ENCODE measurements at places on chromosomes 2 and 18.

- DNase-seq: no peak
Measured at GRCh38 chr18:75143851-75144250, 65.1 kb downstream of the PTGR3 start.

DNA sequence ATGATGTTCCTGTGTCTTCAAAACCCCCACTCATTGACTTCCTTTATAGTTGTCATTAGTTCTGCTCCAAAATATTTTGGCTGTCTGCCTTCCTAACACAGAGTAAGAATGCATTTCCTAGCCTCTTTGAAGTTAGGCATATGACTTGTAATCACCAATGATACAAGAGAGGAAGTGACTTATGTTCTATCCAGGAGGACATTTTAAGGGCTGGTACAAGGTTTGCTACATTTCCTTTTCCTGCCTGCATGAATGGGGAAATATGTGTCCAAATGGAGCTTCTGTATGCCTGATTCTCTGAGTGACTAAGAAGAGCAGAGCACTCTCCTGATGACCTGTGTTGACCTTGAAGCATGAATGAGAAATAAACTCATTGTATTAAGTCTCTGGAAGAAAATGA, 115.1 kb downstream of the PLCL1 start:
- DNase-seq: no peak

DNA sequence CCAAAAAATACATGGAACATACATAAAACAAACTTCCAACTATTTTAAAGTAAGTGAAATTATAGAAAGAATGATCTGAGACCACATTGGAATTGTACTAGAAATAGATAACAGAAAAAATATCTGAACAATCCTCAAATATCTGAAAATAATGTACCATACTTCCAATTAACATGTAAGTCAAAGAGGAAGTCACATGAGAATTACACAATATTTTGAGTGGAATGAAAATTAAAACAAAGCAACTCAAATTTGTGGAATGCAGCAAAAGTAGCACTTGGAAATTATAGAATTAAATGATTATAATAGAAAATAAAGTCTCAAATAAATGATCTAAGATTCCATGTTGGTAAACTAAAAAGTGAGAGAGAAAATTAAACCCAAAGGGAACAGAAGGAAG, 38.3 kb upstream of the CTIF start:
- DNase-seq: no peak

DNA sequence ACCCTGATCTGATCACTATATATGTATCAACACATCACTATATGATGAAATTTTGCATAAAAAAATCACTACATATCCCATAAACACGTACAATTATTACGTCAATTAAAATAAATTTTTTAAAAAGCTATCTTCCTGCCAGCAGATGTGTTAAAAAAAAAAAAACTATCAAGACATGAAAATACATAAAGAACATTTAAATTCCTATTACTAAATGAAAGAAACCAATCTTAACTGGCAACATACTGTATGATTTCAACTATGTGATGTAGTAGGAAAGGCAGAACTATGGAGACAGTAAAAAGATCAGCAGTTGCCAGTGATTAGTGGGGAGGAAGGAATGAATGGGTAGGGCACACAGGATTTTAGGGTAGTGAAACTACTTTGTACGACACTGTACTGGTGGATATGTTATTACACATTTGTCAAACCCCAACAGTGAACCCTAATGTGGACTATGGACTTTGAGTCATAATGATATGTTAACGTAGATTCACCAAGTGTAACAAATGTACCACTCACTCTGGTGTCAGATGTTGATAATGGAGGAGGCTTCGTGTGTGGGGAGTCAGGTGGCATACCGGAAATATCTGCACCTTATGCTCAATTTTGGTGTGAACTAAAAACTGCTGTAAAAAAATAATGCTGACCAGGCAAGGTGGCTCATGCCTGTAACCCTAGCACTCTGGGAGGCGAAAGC, 27.4 kb downstream of the USP34 start:
- no peak for DNase-seq

DNA sequence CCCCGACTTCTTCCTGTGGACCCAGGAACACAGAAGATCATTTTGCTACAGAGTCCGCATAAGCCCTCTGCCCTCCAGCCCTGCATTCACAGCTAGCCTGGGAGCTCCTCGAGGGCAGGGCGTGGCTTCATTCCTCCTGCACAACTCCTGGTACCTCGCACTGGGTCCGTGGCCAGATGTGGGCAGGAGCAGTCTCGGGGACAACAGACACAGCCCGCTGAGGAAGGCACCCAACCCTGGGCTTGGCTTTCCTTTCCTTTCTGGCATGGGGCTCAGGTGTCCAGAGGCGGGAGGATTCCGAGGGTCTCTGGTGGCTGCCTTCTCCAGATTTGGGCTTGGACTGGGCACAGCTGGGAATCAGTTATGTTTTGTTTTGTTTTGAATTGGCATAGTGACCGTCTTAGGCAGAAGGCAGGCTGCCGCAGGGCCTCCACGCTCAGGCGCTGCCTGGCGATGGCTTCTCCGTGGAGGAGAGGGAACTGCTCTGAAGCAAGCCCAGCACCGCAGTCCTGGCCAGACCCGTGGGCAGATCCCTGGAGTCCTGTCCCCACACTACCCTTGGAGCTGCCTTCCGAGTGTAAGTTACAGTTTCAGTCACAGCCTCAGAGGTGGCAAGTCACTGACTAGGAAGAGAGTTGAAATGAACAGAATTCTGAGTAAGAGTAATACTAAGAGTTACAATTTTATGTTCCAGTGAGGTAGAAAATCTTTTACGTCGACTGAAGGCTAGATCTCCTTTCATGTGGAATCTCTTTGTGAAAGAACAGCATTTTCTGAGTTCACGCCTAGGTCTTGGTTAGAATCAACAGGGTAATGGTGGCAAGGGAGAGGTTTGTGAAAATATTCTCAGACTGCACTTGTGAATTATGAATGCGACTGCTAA, 47.9 kb downstream of the LDLRAD4 start:
- DNase-seq: no peak

GRCh38 chr18:30469091-30469490, 573.5 kb downstream of the DSC3 start:
- DNase-seq: no peak

DNA sequence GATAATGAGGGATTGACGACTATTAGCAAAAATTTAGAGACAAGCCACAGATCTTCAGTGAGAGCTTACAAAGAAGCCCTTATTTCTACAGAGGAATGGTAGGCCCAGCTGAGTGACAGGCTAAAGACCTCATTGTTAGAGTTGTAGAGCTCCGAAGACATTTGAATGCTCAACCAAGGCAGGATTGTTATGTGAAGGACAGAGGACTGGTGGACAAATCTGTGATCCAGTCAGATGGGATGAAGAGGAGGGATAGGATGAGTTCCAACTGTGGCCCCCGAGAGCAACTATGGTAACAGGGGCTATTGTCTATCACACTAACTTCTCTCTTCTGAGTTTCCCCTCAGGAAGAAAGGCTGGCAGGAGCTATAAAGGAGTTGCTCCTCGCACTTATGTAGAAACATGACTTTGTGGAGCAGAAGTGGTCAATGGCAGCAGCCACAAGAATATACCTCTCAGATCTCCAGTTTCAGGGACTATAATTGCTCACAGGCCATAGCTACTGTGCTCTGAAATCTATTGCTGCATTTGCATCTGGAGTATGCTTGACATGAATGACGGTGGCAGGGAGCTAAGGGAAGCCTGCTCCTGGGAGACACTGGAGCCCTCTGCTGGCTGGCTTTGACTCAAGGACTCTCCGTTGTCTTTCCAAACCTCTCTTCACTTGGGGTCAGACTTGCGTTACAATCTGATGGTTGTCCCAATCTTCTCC, 50.3 kb upstream of the GREB1L start:
- peak; percentile 68 for DNase-seq

DNA sequence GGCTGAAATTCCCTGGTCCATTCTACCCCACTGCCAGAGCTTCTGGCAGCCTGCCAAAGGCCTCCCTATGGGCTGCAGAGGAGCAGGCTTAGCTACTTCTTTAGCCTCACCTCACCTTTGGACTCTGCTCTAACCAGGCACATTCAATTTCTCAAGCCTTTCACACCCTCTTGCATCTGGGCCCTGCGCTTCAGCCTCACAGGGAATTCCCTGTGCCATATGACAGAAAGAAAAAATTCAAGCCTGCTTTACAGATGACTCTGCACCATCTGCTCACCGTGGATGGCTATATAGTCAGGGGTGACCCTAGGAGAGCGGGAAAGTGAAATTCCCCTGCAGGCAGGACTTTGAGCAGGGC, 62.5 kb downstream of the REEP1 start:
- peak; percentile 30 for DNase-seq

DNA sequence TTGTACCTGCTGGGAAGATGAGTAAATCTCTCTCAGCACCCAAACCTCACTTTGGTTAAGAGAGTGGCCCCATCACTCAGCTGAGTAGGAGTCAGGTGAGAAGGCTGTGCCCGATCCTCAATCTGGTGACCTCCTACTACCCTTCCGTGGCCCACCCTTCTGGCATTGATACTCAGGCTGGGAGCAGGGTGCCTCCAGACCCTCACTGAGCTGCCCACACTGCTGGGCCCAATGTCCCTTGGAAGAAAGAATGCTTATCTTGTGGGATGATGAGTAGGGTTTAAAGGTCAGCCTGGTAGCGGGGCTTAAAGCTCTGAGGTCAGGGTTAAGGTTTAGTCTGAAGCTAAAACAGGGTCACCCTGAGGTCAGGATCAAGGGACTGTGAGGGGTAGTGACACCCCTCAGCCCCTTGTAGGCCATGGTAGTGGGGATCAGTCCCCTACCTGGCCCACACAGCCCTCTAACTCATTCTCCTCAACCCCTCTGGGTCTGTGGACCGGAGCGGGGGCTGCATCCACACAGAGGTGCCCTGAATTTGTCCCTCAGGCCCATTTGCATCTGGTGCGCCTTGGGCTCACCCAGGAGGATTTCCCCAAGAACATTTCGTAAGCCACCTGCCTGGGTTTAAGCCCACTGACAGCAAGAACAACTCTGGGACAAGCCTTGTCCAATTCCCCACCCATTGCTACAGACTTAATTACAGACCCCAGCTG, 123.8 kb downstream of the CYP26B1 start:
- DNase-seq: no peak

GRCh38 chr2:15819562-15820256, 120.6 kb upstream of the MYCN start:
- DNase-seq: no peak

GRCh38 chr18:44816050-44816449, 135.4 kb downstream of the SETBP1 start:
- DNase-seq: peak; percentile 11

- peak; percentile 12 for DNase-seq
Measured at GRCh38 chr2:166173263-166173662, 45.4 kb upstream of the SCN1A start.

GRCh38 chr18:34901299-34901698, 139.9 kb upstream of the MAPRE2 start:
- DNase-seq: no peak

DNA sequence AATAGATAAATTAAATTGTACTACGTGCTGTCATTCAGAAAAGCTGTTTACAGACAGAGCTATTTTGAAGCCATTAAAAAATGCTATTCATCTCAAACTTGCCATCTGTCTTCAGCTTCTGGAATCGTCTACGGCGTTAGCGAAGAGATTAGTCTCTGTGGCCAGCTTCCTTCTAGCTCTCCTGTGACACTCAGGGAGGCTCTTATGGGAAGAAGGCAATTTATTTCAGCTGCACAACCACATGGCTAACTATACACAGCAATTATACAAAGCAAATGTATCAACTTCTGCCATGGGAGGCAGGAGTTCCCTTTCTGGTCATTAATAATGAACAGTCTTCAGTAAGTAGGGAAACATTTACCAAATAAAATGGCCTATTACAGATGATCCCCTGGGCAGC, 6.3 kb downstream of the CTAGE1 start:
- DNase-seq: no peak

DNA sequence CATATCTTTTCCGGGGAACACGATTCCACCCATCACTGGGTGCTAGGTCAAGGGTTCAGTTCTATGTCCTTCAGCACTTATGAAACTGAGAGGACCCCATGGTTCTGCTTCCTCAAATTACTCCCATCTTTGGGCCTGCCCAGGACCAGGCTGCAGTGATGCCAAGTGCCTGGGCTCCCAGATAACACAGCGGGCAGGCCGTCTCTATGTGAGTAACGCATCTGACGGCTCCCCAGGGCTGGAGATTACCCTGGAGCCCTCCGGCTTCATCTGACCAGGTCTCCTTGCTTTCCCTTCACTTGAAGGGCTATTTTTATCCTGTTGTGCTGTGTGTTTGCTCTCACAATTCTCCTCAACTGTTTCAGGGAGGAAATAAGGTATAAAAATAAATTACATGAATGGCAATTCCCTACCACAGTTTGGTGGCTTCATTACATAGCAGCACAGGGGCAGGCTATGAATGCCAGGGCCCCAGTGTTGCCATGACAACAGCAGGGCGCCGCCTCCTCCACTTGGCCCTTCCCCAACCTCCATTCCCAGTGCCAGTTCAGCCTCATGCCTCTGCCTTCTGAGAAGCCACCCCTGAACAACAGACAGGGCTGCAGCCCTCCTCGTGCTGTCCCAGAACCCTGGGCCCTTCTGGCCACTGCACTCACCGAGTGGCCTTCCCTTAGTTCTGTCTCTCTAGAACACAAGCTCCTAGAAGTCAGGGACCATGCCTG, 25.4 kb upstream of the TMEM131 start:
- no peak for DNase-seq
